Fibroblast of villous mesenchyme (primary cell): ENCODE measurements at places on chromosomes 1 and 21. TPM values are rescaled to one million over a fixed set of nuclear protein-coding genes. Genes with fewer than 3 reads are reported as not detected.

TSPEAR gene
- under 0.01 TPM in 1 of 2 replicates, not detected in the other for total RNA-seq

GJA5 gene
- under 0.01 and 0.86 TPM in 2 replicates for total RNA-seq

LYPD8 gene
- total RNA-seq = under 0.01 TPM in 1 of 2 replicates, not detected in the other

DNA sequence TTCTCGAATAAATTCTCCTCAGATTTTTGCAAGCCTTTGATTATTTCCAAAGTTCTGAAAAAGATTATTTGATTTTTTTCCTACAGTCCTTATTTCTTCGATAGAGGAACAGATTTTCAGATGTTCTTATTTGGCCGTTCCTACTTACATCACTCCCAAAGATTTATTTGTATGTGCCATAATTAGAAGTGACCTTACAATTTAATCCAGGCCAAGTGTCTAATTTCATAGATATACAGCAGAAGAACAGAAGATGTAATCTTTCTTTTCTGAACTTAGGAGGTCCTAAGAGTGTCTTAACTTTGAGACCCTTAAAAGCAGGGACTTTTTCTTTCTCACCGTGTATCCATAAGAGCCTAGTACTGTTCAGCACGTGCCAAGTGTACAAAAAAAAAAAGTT lies 46.3 kb downstream of the MAP10 start:
- DNase-seq = no peak

DNA sequence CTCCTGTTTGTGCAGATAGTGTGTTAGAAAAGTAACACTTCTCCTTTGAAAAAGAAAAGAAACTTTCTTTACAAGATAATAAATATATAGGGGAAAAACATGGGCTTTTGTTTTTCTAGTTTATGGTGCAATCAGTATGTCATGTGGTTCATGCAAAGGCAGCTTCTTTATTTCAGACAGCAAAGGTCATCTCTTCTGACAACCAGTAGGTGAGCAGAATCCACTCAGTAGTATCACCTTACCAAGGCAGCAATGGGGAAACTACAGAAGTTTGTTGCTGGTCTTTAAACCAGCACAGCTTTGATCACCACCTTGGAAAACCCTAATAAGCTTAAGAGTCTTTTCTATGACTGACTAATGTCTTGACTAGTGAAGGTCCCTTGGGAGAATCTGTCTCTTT lies 13.0 kb upstream of the SAMSN1 start:
- no peak for DNase-seq

GRCh38 chr21:44766818-44767354 lies 34.7 kb downstream of the UBE2G2 start:
- no peak for DNase-seq
